CD4-positive, alpha-beta T cell (primary cell): ENCODE measurements at places on chromosomes 12 and 14.
A peak's percentile ranks its signal among the peaks of the same experiment; 100 is the strongest.

- no peak for DNase-seq
Measured at GRCh38 chr12:90959538-90960139, 4.7 kb upstream of the CCER1 start.

GRCh38 chr12:124603831-124604251 is 36.4 kb upstream of the NCOR2 start:
- no peak for DNase-seq

- DNase-seq = no peak
Measured at GRCh38 chr14:90544566-90544965, 147.7 kb downstream of the CALM1 start.

GRCh38 chr14:67493092-67493717 is 4.7 kb upstream of the TMEM229B start:
- DNase-seq = no peak

- no peak for DNase-seq
Measured at GRCh38 chr12:113880988-113881962, 84.8 kb downstream of the RBM19 start.

DNA sequence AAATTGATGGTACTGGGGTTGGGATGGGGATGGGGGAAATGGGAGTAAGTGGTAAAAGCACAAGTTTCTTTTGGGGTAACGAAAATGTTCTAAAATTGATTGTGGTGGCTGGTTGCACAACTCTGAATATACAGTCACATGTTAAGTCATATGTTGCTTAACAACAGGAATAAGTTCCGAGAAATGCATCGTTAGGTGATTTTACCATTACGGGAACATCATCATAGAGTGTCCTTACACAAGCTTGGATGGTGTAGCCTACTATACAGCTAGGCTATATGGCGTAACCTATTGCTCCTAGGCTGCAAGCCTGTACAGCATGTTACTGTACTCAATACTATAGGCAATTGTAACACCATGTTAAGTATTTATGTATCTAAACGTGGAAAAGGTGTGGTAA is 31.0 kb downstream of the ITGA7 start:
- no peak for DNase-seq

GRCh38 chr14:50814161-50814560 is 16.8 kb downstream of the NIN start:
- no peak for DNase-seq

- no peak for DNase-seq
Measured at GRCh38 chr12:75564398-75564797, 53.0 kb upstream of the KRR1 start.

GRCh38 chr12:132866251-132866828 is 21.1 kb downstream of the CHFR start:
- DNase-seq = no peak

DNA sequence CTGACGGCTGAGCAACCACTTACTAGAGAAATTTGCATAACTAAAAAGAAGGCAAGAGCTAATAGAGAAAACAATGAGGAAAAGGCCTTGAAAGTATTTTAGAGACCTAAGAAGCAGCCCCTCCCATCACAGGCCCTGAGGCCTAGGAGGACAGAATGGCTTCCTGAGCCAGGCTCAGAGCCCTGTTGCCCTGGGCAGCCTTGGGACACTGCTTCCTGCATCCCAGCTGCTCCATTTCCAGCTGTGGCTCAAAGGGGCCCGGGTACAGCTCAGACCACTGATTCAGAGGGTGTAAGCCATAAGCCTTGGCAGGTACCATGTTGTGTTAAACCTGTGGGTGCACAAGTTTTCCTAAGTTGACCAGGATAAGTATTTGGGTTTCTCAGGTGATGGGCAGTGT is 181.4 kb downstream of the TRHDE start:
- no peak for DNase-seq

- peak; percentile 85 for DNase-seq
Measured at GRCh38 chr14:91418387-91419043, 895 bp upstream of the CCDC88C start.

DNA sequence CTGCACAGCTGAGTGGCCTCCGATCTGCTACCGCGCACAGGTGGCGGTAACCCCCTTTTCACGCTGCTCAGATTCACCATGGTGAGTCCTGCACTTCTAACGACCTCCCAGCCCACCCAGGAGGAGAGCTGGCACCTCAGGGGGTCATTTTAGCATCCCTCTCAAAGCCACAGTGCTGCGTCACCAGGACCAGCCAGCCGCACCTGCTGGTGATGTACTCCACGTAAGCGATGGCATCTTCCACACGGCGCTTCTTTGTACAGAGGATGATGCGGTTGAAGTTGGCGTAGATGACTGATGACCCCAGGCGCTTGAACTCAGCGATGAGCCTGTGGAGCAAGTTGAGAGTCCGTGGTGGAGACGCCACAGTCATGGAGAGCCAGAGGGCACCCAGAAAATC is 19.2 kb downstream of the P2RX2 start:
- DNase-seq = no peak

DNA sequence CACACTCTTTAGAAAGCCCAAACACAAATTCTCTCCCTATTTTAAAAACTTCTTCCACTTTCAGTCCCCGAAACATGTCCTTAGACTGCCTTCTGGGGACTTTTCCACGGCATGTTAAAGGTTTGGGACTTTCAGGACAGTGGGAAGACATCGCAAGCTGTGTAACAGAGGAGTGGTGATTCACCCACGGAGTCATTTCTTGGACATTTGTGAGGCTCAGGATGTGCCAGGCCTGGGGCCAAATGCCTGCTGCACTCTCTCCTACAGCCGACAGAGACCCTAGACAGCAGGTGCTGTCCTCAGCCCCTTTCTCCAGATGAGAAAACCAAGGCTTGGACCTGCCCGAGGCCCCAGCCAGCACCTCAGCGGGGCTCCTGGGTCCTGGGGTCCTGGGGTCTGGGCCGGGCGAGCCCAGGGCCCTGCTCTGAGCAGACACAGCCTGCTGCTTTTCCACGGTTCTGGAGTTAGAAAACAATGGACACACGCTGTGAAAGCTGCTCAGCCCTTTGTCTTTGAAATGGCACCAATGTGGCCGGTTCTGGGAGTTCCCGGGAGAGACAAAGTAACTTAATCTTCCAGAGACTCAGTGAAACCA is 370.2 kb upstream of the SFSWAP start:
- DNase-seq = no peak

GRCh38 chr12:49828133-49829091 is at the start of gene NCKAP5L:
TSS of gene NCKAP5L (minus strand) at chr12:49828413. CDS start at chr12:49804044, 24,369 bp downstream.
- peak; percentile 91 for DNase-seq

DNA sequence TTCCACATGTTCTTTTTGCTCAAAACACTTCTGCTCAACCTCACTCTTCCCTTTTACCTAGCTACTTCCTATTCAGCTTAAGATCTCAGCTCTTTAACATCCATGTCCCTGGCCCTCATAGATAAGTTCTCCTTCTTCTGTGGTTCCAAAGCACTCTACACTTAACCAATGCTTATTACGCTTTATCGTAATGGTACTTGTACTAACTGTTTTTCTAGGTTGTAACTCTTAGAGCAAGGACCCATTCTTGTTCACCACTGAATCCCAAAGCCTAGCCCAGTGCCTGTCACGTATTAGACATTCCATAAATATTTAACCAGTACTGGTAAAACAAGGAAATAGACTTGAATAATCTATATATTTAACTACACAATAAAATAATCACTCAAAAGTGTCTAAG is 5.3 kb downstream of the SLC41A2 start:
- no peak for DNase-seq

- no peak for DNase-seq
Measured at GRCh38 chr12:121766290-121767039, 27.0 kb downstream of the RHOF start.

GRCh38 chr14:34003082-34003668 is 52.3 kb upstream of the EGLN3 start:
- DNase-seq = no peak

DNA sequence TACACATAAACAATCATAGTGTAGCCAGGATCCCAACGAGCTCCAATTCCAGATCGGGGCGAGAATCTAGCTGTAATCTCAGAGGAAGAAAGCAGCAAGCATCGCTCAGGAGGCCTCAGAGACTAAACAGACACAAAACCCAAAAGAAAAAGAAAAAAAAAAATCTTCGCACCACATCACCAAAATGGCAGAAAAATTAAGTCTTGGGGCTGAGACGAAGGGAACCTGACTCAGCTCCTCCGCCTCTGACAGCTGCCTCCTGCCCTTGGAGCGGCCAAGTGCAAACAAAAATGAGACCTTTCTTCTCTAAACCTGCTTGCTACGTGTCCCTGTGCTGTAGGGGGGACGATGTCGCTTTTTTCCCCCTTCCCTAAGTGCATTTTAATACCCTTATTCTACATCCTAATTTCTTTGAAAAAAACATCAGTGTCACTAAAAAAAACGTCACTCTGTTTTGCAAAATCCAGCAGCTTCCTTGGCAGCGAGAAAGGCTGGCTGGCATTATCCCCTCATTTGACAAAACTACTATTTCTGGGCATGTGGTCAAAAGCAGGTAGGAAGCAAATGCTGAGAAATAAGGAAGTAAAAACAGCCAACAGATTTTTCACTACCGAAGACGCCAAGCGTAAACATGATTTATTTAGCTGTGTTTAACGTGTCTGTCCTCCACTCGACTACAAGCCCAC is 30.5 kb downstream of the BCL11B start:
- peak; percentile 49 for DNase-seq

DNA sequence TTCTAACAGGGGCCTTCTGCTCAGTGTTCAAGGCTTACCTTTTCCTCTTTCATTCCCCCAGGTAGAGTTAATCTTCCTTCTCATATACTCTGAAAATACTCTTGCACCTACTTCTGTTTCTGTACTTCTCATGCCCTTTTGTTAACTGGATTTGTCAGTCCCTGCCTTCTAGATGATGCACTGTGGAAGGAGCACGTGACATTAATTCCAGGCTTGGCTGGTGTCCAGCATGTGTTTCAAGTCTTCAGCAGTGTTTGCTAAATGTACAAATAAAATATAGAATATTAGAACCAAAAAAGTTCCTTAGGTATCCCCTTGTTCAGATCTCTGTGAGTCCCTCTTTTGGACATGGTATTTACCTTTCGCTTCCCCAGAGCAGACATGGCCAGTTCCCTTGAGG is 27.9 kb upstream of the EVL start:
- no peak for DNase-seq

- DNase-seq = no peak
Measured at GRCh38 chr12:102916252-102917025, 605 bp downstream of the PAH start.

GRCh38 chr12:65278576-65279368 is at the start of gene MSRB3:
TSS of gene MSRB3 (plus strand) at chr12:65278683. CDS start at chr12:65308580, 29,897 bp downstream.
- no peak for DNase-seq

- no peak for DNase-seq
Measured at GRCh38 chr12:54132976-54133771, 55.6 kb downstream of the SMUG1 start.

GRCh38 chr14:94644102-94644535 is 31.9 kb downstream of the SERPINA3 start:
- DNase-seq = no peak

DNA sequence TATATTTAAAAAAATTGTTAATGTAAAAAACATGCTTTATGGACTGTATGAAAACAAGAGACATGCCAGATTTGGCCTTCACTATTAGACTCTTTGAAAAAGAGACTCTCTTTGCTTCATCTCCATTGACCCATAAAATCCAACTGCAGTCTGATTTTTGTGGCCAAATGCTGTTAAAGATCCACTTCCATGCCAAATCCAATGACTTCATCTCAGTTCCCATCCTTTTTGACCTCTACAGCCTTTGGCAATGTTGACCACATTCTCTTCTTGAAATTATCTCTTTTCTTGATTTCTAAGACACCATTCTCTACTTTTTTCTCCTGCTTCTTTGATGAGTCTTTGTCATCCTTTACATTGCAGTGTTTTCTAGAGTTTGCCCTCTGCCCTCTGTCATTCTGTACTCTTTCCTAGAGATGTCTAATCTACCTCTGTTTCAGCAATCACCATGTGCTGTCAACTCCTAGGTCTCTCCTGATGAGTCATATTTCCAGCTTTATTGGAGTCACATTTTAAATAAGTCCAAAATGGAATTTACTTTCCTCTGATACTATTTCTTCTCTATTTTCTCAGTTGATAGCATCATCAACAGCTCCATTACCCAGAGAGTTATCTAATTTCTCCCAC is 2.4 kb downstream of the TMPRSS12 start:
- DNase-seq = no peak

DNA sequence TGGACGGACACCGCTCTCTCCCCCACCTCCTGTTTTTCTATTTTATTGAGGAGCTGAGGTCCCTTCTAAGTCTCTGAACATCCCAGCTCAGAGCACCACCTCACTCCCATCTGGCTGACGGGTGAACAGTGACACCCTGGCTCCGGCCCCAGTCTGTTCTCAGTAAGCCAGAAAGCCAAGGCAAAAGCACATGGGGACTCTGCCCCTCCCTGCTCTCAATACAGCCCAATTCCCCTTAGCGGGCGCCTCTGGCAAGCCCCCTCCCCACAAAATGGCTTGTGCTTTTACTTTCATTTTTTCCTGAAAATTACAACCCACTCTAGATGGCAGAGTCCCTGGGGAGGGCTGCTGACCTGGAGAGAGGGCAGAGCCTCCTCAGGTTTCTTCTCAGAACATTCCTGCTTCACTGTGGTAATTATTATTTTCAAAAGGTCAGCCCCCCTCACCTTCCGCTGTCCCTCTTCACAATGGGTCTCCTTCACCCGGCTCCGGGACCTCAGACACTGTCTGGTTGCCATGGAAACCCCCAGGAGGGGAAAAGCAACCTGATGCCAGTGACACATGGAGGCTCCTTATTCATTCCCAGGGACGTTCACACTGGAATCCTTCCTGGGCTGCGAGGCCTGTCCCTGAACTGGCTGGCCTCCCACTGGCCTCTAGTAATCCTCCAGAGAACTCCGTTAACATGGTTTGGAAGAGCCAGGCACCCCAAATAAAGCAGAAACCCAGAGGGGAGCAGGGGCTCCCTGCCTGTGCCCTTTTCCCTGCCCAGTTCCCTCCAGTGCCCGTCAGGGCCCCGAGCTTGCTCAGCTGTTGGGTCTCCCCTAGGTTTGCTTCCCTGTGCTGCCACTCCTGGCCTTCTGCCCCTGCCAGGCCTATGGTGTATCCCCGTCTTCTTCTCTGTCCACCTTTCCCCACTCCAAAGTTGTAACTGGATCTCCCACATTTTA is 15.9 kb downstream of the COL2A1 start:
- DNase-seq = no peak

DNA sequence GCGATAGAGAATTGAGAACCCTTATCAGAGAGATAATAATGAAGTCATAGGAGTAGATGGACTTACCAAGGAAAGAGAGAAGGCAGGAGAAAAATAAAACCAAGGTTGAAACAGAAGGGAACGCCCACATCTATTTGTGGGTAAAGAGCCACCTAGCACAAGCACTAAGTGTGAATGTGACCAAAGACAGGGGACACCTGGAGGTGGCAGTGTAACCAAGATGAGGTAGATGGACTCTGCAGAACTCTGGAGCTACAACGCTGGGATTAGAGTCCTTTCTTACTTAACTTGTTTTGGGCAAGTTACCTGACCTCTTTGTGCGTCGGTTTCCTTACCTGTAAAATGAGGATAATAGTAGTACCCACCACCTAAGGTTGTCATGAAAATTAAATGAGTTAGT is 101.9 kb downstream of the SLC5A8 start:
- DNase-seq = no peak

GRCh38 chr12:80374615-80375014 is 69.4 kb upstream of the PTPRQ start:
- DNase-seq = no peak

GRCh38 chr12:7647071-7647470 is 18.6 kb downstream of the APOBEC1 start:
- no peak for DNase-seq

GRCh38 chr14:40697231-40697630 is 909.4 kb upstream of the LRFN5 start:
- DNase-seq = no peak
